ENCODE measurements at places on chromosomes 2 and 18. TPM values are rescaled to one million over a fixed set of nuclear protein-coding genes. Genes with fewer than 3 reads are reported as not detected.

RNU2-63P gene
- not detected for total RNA-seq

IL1A gene
- total RNA-seq = not detected

LTBP1 gene
- 326 TPM for total RNA-seq

CCDC150 gene
- total RNA-seq = 2.7 TPM

COX5B gene
- 444 TPM for total RNA-seq

ABCG5 gene
- total RNA-seq = not detected

GPR75 gene
- 1.4 TPM for total RNA-seq

KLHL30 gene
- total RNA-seq = 0.59 TPM

GALNT13 gene
- 0.45 TPM for total RNA-seq

Measured in smooth muscle cell of the coronary artery (primary cell).